Heart right ventricle (tissue), 16 donors: ENCODE measurements at places on chromosomes 5 and 9.

DNA sequence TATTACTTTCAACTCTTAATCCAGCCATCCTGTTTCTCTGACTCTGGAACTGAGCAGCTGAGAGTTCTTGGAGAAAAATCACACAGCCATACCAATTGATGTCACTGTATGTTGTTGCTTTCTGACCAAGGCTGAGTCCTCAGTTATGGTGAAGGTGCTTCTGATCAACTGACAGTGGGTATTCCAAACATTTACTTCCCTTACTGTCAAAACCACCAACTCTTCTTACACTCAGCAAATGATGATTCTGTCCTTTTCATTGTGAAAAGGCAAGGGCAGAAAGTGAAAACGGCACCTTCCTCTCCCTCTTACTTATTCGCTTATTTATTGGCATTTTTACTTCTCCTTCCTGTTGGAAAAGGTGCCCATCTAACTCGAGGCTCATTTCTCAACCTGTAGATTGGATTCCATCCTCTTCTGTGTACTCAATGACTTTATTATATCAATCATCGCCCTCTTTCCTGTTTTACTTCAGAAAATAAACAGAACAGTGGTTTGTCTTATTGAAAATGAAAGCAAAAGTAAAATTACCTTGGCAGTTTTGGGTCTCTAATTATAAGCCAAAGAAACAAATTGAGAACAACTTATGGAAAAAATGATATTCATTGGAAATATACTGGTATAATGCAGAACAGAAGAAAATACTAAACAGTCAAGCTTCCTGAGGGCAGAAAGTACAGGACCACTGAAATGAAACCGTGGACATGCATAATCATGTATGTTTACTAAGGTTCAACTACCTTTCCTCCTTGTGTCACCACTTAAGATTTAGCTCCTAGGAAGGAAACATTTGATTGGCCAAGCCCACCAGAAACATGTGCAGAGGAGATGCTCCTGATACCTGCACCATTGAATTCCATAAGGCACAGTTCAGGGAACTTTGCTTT, 104.5 kb upstream of the CHD1 start:
- no peak for DNase-seq

DNA sequence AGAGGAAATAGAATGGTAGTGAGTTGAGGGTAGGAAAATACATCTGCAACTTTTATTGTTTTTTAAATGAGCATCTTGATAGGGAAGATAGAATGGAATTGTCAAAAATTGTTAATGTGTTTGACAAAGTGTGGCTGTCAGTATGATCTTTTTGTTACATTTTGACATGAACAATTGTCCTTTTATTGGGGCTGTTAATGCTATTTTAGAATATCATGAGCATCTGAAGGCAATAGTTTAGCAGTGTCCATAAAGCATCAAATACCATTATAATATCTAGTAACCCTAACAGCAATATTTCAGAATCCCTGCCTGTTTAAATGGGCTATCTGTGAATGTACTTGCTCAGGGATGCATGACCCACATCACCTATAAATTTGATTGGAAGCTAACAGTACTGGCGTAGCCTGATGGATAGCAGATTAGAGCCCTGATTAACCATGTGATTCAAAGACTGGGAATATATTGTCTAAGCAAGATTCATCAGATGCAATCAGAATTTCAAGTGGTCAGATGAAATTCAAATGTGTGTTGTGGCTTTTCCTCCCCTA, 37.8 kb downstream of the TLE4 start:
- no peak for DNase-seq

DNA sequence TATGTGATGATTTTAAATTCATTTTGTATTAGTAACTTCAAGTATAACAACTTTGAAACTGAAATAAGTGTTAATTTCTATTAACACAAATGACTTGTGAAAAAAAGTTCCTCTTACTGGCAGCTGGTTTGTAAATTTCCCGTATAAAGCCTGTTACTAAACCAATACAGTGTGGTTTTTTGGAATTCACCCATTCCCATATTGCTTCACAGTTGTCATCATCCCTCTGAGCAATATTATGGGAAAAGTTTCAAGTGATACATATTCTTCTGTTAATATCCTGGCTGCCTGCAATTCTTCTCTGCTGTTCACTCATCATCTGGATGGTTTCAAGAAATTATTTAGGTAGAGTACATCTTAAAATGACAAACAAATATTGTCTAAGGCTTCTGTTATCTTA, 1185.1 kb upstream of the C9orf72 start:
- no peak for DNase-seq

DNA sequence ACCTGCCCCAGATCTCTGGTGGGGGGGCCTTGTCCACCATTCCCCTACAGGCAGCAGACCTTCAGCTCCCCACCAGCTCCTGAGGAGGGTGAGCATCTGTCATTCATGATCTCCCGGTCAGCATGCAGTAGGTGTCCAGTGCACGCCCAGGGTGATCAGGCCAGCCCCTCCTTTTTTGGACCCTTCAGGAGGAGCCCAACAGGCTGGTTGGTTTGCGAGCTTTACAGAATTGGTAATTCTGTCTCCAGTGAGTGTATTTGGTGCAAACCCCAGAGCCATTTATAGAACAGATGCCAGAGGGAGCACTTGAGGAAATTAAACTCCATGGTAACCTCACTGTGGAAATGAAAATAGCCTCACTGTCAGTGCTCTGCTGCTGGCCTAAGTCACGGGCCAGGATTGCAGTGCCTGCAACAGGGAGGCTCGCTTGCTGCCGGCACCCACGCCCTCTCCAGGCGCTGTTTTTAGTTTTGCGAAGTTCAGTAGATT, 23.4 kb downstream of the WNK2 start:
- DNase-seq, result peak; percentile 52

GRCh38 chr9:70639853-70640814, 225.7 kb upstream of the KLF9 start:
- DNase-seq, result no peak

DNA sequence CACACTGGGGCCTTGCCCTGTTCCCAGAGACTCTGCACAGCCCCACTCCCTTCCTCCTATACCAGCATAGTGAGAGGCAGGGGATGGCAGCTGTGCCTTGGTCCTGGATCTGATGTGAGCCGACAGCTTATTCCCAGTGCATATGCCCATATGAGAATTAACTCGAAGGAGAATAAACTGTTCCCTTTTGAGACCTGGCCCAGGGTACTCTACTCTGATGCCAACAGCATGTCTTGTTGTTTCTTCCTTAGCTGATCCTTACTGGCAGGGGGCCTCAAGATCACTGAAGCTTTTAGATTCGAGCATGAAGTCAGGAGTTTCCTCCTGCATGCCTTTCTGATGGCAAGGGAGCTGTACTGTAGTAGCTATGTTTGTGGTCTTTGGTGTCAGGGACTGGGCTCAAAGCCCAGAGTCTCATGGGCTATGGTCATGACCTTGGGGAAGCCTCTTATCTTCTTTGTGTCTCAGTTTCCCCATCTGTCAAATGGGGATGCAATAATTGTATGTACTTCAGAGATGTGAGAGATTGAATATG, 57.1 kb downstream of the DOCK2 start:
- no peak for DNase-seq

- DNase-seq, result no peak
These were observed 211.0 kb upstream of the PANK3 start for GRCh38 chr5:168790002-168790635.

- DNase-seq, result no peak
These were observed 69.9 kb upstream of the MSX2 start for GRCh38 chr5:174654442-174654841.

GRCh38 chr9:69377981-69378380, 53.0 kb downstream of the ENTREP1 start:
- no peak for DNase-seq

- no peak for DNase-seq
These were observed 974 bp downstream of the HEMGN start for GRCh38 chr9:97936998-97937397.

DNA sequence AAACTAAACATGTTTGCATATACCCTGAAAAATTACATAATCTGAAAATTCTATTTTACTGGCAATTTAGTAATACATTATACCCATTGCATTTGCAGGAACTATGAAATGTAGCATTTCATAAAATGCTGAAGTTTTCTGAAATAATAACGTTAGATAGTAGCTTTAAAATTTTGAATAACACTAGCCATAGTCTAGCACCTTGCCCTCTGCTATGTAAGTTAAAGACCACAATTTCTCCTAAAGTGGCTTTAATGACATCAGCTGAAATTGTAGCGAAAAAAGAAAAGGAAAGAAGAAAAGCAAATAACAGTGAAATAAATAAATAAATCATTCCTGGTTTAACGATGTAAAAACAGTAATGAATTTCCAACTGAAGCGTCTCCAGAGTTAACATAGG, 172.8 kb upstream of the RASA1 start:
- DNase-seq, result no peak

- DNase-seq, result no peak
These were observed 40.2 kb downstream of the SLC1A3 start for GRCh38 chr5:36646507-36647023.

GRCh38 chr5:159178978-159179377, 30.4 kb downstream of the RNF145 start:
- DNase-seq, result no peak

GRCh38 chr9:15885464-15885863, 332.6 kb downstream of the CCDC171 start:
- no peak for DNase-seq

DNA sequence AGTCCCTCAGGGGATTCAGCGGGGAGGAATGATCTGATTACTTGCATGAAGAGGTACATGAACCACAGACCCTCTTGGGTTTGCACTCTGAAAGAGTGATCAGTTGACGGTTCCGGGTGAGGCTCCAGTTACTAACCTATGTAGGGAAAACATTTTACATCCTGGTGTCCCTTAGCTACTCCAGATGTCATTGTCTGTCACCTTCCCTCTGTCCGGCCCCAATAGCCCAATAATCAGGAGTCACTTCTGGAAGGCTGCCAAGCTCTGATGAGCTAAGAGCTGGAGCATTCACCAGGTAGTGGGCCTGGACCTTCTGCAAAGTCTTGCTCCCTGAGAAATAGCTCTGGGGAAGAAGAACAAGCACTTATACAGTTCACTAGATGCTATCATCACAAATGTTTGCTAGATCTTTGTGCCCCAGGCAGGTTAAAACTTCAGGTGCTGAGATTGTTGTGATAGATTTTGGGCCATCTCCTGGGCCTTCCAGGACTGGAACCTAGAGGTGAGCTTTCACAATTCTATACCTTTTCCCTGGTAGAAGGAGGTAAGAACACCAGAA, 64.5 kb downstream of the ENTREP1 start:
- no peak for DNase-seq

- no peak for DNase-seq
These were observed 7.1 kb upstream of the CORO2A start for GRCh38 chr9:98199388-98200033.

- no peak for DNase-seq
These were observed 256.9 kb upstream of the RASA1 start for GRCh38 chr5:87010736-87011135.
